ENCODE measurements at places on chromosomes 1 and 21.

DNA sequence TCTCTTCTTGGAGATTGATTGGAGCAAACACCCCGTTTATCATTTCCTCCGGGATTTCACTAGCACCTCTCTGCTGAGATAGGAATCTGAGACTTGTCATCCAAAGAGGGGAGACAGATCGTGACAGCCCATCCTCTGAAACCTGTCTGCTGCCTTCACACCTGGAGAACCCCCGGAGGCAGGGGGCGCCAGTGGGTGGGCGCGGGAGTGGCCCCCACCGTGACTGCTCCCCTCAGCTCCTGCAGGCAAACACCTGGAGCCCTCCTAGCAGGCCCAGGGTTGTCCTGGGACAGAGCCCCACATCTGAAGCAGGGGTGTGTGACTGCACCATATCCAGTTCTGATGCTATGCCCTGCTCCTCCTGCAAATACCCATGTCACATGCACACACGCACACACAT is 209.5 kb upstream of the POU3F1 start:
- no peak for DNase-seq

DNA sequence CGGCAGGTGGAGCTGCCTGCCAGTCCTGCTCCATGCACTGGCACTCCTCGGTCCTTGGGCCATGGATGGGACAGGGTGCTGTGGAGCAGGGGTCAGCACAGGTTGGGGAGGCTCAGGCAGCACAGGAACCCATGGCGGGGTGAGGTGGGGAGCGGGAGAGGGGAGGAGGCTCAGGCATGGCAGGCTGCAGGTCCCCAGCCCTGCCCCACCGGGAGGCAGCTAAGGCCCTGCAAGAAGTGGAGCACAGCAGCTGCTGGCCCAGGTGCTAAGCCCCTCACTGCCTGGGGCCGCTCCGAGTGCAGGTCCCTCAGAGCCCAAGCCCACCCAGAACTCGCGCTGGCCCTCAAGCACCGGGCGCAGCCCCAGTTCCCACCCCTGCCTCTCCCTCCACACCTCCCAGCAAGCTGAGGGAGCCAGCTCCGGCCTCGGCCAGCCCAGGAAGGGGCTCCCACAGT is 691 bp upstream of the GBP5 start:
- no peak for DNase-seq

GRCh38 chr1:27958513-27958912 is 1.3 kb upstream of the XKR8 start:
- no peak for DNase-seq

GRCh38 chr1:74005533-74005932 is 192.4 kb downstream of the LRRIQ3 start:
- no peak for DNase-seq

DNA sequence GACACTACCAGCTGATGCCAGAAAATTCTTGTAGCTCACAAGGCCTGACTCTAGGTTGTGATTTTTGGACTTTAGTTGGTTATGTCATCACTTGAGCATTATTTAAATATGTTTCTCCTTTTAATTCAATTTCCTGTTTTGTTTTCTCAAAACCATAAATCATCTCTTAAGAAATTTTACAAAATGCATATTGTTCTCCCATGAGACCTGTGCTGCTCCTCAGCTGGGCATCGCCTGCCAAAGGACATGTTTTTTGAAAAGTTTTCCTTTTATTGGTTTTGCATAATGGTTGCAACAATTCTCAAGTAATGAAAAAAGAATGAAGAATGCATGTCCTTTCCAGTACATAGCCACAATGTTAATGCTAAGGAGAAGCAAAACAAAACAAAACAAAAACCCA is 204.7 kb upstream of the LYPLAL1 start:
- peak; percentile 68 for DNase-seq

- DNase-seq = no peak
These were observed 59.2 kb upstream of the ATP5PO start for GRCh38 chr21:33974513-33975468.

GRCh38 chr1:185108321-185108720 is 48.4 kb downstream of the TRMT1L start:
- DNase-seq = no peak

- DNase-seq = no peak
These were observed 188.1 kb upstream of the KIAA0040 start for GRCh38 chr1:175380521-175381300.

GRCh38 chr1:24553931-24554330 is 2.0 kb upstream of the NCMAP start:
- no peak for DNase-seq
